ENCODE measurements at places on chromosomes 3 and 15.
A peak's percentile ranks its signal among the peaks of the same experiment; 100 is the strongest.

DNA sequence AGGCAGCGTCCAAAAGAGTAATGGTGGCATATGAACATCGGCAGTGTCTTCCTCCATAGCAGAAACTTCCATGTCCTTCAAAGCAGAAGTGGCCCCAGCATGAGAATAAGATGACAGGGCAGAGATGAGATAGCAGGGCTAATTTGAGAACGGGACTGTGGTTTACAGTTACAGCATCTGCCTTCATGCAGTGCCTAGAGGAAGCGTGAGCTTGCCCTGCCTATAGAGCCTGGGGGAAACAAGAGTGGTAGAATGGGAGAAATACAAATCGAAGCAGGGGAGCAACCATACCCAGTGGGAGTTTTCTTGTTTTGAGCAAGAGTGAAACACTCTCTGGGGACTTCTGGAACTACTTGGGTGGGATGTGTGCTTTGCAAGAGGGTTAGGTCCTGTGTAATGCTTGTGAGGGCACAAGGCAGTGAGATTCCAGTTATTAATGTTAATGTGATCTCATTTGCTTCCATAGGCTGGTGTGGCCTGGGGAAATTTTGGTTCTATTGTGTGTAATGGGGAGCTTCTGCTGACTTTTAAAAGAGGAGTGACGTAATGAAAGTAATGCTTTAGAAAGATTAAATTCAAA, 616.9 kb downstream of the ZIC1 start:
- no peak for DNase-seq

- DNase-seq: no peak
These were observed 135.5 kb upstream of the LIPC start for GRCh38 chr15:58296276-58296675.

DNA sequence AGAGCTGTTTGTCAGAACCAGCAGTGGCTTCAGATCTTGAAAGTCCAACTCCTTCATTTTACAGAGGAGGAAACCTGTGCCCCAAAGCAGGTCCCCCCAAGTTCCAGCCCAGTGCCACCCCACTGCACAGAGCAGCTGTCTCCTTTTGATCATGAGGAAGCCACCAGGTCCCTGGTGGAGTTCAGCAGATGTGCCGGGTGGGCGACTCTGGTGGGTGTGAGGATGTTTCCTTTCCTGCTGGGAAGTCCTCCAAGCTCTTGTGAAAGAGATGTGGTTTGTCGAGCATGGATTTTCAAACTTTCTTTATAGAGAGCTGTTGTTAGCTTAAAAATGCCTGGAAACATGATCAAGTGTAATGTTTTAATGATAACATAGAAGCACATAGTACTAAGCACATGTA, 52.0 kb downstream of the SMAD3 start:
- DNase-seq: no peak

GRCh38 chr15:74828835-74829234, 2.4 kb downstream of the CPLX3 start:
- DNase-seq: no peak

- DNase-seq: no peak
These were observed 3.4 kb upstream of the DUSP7 start for GRCh38 chr3:52059781-52060180.

GRCh38 chr3:57953576-57953975, 54.6 kb upstream of the FLNB start:
- no peak for DNase-seq

- DNase-seq: no peak
These were observed 66.6 kb upstream of the ARL8B start for GRCh38 chr3:5055357-5056110.

DNA sequence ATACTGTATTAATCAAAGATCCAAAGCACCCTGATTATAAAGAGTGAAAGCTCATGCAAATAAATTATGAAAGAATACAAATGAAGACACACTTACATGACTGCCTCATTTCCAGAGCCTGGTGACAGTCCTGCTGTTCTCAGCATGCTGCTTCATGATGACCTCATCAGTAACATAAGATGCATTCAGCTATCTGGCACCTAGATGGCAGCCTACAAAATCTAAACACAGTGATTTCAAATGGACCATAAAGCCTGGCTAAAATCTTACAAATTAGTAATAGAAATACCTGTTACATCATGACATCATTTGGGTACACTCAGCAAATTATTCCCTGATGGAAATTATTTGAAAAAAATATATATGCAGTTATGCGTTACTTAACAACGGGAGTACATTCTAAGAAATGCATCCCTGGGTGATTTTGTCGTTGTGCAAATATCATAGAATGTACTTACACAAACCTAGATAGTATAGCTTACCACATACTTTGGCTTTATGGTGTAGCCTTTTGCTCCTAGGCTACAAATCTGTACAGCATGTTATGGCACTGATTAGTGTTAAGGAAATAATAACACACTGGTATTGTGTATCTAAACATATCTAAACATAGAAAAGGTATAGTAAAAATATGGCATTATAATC, 207.2 kb downstream of the EPHA3 start:
- DNase-seq: no peak

DNA sequence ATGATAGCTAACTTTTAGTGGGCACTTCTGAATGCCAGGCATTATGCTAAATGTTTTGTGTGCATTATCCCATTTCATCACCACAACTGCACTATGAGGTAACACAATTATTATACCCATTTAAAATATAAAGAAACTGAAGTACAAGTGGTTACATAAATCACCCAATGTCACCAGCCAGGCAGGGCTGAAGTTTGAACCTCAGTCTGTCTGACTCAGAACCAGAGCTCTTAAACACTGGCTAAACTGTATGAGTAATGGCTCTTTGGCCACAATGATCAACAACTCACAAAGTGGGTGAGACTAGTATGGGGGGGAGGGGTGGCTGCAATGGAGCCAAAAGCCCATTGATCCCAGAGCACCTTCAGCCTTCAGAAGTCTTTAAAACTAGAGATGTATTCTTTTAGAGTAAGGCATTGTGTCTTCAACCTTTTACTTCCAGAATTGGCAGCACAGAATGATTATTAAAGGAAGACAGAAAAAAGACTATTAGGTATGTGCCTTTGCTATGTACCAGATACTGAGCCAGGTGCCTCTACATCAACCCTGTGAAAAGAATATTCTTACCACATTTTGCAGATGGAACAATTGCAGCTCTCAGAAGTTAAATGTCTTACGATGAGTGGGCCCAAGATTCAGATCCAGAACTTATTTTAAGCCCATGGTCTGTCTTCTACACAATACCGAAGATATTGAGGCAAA, 166.9 kb downstream of the UACA start:
- peak; percentile 56 for DNase-seq

- no peak for DNase-seq
These were observed 27.6 kb upstream of the CDCP1 start for GRCh38 chr3:45173776-45174175.

GRCh38 chr15:53453253-53454105, 306.0 kb downstream of the WDR72 start:
- DNase-seq: no peak

GRCh38 chr15:44798826-44799225, 62.5 kb downstream of the TRIM69 start:
- DNase-seq: no peak

GRCh38 chr3:47163169-47164006, 525 bp downstream of the SETD2 start:
- DNase-seq: peak; percentile 68

DNA sequence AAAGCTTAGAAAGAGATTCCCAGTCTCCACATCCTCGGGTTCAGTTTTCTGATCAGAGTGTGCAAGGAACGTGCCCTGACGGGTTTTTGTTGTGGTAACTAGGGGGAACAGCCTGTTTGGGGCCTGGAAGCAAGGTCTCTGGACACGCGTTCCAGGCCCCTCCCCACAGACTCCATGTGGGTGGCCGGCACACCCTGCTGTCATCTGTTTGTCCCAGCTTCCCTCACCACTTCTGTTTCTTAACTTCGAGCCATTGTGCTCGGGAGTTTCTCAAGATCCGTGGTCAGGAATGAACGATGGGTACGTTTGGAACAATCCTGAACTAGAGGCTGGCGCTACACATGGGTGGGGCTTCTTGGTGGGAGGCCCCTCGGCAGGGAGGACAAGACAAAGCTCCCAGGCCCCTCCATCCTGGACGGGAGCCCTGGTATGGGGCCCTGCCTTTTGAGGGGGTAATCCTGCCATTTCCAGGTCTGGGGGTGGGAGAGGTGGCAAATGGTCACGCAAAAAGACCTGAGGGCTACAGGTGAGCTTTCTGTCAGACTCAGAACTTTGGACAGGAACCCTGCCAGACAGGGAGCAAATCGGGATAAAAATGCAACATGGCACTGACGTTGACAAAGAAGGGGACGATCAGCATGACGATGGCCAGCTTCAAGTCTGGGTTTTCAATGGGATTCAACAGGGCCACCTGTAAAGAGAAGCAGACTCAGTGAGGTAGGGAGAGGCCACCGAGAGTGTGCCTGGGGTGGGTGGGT, 8.5 kb upstream of the MUSTN1 start:
- DNase-seq: no peak

- no peak for DNase-seq
These were observed 218.8 kb downstream of the UBE2E2 start for GRCh38 chr3:23421811-23422516.

DNA sequence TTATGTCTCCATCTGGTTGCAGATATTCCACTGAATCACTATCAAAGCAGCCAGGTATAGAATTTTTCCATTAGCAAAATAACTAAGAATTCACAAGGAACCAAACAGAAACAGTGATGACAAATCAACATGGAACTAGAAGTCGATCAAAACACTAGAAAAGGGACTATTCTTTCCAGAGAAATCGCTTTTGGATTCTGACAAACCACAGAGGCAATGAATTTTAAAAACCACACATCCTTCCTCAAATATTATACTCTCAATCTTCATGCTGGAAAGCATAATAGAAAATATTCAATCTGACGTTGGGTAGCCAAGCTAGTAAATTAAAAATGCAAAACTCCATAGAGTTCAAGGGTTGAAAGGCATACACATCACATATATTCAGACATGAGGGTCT, 93.2 kb upstream of the PPIB start:
- DNase-seq: no peak
